ENCODE measurements at places on chromosomes 13 and 19.

- DNase-seq: no peak
Observed at GRCh38 chr13:40221460-40222201, 444.8 kb downstream of the FOXO1 start.

DNA sequence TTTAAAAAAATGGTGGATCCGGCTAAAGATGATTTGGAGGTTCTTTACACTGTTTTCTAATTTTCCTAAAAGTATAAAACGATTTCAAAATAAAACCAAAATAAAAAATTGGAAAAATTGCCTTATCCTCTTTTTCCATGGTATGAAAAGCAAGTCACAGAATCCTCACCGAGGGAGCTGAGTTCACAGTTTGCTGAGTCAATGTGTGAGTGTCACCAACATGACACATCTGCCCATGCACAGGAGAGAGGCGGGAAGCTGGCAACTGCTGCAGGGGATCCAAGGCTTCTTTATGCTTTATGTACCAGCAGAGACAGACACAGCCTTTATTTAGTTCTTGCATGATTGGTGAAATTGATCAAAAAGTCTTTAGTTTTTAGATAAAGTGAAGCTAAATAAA lies 157.8 kb downstream of the TNFSF13B start:
- DNase-seq: no peak

DNA sequence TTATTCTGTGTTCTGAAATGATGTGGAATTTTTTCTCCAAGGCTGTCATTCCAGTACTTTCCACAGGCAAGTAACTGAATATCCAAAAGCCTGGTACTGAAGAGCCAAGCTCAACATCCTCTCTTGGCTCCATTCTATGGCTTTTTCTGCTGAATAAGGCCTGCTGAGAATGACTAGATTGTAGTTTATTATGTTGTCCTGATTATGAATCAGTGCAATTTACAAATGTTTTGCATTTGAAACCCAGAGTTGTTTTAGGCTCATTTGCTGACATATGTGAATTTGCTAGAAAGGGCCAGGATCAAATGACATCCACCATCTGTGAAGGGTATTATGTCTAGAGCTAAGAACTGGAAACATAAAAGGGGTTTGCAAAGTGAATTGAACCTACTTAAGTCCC lies 596.6 kb downstream of the KCTD12 start:
- no peak for DNase-seq

DNA sequence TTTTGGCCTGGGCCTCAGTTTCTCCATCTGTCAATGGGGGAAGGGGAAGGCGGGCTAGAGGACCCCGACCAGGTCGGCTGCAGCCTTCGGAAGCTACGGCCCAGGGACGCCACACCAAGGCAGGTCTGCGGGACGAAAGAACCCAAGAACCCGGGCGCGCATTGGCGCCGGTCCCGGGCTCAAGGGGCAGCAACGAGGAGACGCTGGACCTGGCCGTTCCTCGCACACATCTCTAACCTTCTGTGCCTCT lies 739 bp upstream of the ILF3 start:
- no peak for DNase-seq

- DNase-seq: peak; percentile 68
Observed at GRCh38 chr13:97141564-97142005, 80.5 kb upstream of the MBNL2 start.

- DNase-seq: no peak
Observed at GRCh38 chr13:73954808-73955207, 179.4 kb downstream of the KLF12 start.

- no peak for DNase-seq
Observed at GRCh38 chr19:31658993-31659896, 310.0 kb upstream of the TSHZ3 start.

DNA sequence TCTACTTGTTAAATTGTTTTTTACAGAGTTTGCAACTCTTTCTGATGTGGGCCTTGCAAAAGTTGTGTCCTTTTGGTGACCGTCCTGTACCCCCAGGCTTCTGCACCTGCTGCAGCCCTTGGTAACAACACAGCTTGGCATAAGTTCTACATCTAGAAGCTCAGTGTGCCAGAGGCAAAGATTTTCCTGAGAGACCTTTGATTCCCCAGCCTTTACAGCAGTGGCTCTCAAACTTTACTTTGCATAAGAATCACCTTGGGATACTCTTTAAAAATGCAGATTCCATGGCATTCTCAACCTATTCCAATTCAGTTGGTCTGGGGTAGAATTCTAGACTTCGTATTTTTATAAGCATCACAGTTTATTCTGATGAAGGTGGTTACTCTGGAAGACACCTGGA lies 260.9 kb downstream of the DCT start:
- DNase-seq: no peak

DNA sequence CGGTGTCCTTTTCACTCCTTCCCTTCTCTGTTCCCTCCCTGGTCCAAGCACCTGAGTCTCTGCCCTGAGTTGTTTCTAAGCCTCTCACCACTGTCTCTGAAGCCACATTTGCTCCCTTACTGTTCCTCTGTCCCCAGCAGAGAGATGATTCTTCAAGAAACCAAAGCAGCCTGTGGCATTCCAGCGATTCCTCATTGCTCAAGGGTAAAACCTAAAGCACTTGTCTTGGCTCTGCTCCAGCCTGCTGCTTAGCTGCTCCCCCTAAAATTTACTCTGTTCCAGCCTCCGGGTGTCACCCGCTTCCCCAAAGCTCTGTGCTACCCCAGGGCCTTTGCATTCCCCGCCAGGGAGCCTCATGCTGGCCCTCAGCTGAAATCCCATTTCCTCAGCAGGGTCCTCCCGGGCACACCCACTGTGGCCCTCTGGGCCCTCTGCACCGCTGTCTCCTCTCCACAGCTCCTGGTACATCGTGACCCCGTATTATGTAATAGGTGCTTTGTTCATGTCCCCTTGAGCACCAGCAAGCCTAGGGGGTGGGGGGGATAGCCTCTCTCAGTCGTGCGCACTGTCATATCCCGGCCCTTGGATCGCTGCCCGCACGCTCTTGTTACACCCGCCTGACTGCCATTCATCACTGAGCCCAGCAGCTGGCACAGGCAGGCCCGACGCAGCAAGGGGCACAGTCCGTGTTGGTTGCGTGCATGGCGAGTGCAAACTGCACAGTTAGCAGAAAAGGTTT lies 15.8 kb downstream of the TECR start:
- no peak for DNase-seq

GRCh38 chr19:43934055-43934984 lies 762 bp downstream of the ZNF45 start:
- DNase-seq: no peak

DNA sequence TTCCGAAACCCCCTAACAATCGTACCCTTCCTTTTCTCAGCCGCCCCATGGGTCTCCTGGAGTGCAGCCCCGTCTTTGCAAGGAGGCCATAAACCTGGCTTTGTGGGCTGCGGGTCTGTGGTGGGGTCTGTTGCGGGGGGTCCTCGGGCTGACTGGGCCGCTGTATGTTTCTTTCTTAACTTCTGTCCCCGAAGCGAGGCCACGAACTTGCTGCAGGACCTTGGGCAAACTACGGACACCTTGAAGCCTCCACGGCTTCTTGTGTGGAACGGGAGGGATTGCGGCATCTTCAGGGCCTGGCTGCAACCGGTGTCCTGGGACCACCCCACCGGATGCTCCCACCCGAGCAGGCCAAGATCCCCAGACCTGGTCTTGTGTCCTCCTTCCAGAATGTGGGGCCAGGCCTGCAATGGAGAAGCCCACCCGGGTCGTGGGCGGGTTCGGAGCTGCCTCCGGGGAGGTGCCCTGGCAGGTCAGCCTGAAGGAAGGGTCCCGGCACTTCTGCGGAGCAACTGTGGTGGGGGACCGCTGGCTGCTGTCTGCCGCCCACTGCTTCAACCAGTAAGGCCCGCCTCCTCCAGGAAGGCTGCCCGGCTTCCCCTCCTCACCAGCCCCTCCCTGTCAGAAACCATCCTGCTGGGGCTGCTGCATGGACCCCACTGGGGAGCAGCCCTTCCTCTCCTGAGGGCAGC lies 12.0 kb downstream of the TIMM13 start:
- DNase-seq: no peak

DNA sequence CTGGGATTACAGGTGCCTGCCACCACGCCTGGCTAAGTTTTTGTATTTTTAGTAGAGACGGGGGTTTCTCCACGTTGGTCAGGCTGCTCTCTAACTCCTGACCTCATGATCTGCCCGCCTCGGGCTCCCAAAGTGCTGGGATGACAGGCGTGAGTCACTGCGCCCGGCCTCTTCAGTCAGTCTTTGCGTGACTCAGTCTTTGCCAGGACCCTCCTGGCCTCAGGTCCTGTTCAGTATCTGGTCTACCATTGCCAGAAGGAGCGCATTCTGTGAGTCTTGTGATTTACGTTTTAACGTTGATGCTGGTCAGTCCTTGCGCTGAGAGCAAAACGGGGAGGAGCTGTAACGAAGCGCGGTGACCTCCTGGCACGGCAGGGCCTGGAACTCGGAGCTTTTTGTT lies 7.6 kb upstream of the HMG20B start:
- DNase-seq: no peak

DNA sequence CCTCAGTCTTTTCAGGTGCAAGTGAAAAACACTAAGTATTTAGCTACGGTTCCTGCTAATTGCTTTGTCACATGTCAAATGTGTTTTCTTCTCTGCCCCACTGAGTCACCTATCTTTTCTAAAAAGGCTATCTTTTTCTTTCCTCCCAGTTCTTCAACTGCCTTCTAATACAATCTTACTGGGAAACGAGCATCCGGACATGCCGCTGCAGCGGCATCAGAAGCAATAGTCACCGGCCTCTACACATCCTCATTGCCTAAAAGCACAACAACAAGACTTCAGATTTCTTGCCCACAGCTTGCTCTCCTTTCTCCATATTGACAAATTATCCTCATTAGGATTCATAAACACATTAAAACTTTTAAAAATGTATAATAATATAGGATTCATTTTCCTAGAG lies 1.2 kb downstream of the PCDH9 start:
- DNase-seq: no peak

DNA sequence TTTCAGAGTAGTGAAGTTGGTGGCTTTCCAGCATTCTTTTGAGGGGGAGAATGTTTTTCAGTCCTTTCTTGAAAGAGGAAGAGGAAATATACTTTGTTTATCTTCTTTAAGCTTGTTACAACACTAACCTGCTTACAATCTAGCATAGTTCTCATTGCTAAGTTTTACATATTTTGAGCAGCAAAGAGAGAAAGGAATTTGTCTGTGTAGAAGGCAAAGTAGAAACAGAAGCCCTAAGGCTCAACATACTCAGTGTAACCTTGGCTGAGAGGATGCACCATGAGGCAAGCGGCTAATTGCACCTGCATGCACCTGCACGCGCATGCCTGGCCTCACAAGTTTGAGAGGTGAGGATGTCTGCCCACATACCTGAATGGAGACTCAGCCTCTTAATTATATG lies 2.2 kb downstream of the FRY start:
- no peak for DNase-seq

DNA sequence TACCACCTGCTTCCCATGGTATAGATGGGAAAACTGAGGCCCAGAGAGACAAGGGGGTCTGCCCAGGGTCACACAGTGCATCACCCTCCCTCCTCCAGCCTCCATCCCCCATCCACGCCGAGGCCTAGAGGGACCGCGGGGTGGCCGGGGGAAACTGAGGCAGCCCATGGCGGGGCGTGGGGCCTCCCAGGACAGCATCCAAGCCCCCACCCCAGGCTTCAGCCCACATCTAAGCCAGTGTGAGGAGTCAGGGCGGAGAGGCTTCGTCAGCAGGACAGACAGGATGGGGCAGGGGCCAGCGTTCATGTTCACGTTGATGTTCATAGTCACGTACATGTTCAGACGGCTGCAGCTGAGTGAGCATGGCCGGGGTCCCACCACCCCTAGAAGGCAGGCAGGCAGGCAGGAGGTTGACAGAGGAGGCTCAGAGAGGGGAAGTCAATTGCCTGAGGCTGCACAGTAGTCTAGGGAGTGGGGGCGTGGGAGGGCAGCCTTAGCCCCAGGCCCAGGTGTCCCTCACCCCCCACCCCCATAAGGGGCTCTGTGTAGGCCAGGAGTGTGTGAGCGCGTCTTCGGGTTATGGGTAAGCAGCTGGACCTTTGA lies 23.3 kb downstream of the SMIM24 start:
- no peak for DNase-seq

GRCh38 chr13:29125934-29126424 lies 305.8 kb downstream of the MTUS2 start:
- DNase-seq: no peak

DNA sequence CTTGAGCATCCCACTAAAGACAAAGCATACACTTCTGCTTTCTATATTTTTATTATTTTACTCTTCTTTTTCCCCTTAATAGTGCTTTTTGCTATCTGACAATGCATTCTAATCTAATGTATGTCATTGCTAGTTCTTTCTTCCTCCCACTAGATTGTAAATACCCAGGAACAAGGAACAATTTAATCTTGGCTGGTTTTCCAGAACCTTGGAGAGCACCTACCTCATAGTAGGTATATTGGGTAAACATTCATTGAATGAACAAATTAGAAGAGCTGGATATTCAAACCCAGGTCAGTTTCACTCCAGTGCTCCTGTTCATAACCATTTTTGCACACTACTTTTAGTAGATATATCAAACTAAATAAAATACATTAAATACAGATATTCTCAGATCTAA lies 1617.6 kb upstream of the SLC10A2 start:
- DNase-seq: no peak

DNA sequence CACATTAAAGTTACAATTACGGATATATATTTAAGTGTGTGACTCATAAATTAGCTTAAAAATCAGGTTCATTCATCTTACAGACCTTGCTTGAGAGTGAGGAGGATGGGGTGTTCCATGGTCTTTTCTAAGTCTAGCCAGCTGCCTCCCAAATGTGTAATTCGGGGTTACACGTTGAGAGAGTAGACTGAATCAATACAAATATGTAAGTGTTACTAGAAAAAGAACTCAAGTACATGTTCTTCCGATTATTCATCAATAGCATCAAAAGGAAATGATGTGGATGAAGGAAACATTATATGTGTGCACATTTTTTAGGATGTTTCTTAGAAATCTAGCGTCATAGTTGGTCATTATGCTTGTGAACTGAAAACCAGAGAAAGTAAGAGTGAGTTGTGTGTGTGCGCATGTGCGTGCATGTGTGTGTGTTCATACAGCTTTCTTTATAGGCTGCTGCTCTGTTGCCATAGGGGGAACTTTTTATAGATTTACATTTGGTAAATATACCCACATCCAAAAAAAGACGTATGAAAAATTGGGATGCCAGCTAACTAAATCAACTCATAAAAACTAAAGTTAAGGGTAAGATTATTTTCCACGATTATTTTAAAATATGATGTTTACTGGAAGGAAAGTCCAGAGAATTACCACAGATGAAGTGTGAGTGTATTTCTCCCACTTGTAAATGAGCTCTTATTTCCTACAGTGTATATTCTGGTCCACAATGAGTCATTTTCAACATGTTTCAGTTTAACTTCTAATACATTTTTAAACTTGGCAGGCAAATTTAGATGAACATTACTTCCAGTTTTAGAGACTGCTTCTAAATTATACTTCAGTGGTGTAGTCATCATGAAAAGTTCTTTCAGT lies 82.4 kb downstream of the PIBF1 start:
- DNase-seq: no peak

All from glomerular endothelial cell (primary cell).